Mucosa of descending colon (tissue), 3 donors: ENCODE measurements at places on chromosomes 3 and 15. TPM values are rescaled to one million over a fixed set of nuclear protein-coding genes. Genes with fewer than 3 reads are reported as not detected.

GRCh38 chr3:21515417-21515816, 235.6 kb downstream of the ZNF385D start:
- no peak for DNase-seq

DNA sequence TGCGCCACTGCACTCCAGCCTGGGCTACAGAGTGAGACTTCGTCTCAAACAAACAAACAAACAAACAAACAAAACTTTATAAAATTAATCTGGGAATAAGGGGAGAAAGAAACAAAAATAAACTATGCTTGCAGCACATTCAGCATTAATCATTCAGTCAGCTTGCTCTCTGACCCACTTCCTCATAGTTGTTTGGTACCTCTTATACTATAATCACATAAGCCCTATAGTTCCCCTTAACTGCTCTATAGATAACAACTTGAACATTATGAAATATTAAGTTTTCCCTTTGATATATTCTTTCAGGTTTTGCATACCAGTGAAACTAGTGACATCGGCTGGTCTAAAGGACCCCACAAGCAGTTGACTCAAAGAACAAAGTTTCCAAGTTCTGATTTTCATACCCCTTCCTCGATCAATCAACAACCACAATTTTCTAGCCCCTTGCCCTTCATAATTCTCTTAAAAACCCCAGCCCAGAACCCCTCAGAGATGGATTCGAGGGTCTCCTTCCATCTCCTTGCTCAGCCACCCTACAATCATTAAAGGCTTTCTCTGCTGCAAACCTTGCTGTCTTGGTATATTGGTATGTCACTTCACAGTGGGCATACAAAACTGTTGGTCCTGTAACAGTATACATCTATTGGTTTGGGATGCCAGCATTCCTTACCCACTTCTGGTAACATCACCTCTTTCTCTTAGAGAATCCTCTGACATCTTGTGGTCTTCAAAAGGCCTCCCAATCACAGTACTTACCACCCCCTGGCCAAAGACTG, 26.4 kb downstream of the BCL2L10 start:
- DNase-seq: no peak

GRCh38 chr15:99042892-99043291, 35.3 kb upstream of the PGPEP1L start:
- no peak for DNase-seq

DNA sequence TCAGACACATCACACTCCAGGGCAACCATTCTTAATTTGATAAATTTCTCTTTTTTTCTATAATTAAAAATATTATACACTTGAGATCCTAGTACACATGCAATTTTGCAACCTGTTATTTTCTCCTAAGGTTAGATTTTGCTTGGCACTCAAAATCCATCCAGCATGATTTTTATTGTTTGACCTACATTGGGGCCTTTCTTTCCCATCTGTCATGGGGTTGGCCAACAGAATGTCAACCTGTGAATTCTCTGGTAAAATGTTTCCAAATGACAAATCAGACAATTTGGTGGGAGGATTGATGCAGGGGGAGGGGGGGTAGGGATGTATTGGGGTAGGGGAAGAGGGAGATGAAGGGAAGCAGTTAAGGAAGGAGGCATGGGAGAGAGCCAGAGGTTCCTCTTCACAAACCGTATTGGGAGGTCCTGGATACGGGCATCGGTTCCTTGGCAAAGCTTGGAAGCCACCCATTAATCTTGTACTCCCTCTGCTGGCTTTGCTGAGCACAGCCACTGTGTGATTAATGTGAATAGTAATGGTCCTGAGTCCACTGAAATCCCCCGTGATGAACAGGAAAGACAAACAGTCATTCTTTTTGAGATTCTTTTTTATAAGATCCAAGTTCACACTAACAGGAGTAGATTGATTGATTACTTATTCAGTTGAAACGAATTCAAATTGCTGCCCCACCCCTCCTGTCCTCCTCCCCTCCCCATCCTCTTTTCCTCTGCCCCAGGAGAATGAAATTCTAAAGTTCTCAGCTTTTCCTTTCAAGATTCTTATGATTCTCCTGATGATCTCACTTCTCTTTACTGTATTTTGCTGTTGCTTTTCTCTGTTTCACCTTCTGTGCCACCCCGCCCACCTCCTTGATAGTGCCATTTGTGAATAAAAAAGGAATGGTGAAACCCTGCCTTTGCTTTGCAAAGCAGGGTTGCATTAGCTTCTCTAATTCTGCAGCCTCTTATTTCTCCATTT, 82.2 kb upstream of the SLC25A26 start:
- DNase-seq: peak; percentile 71

GRCh38 chr15:51879555-51879954, 50.1 kb downstream of the TMOD3 start:
- DNase-seq: no peak

DNA sequence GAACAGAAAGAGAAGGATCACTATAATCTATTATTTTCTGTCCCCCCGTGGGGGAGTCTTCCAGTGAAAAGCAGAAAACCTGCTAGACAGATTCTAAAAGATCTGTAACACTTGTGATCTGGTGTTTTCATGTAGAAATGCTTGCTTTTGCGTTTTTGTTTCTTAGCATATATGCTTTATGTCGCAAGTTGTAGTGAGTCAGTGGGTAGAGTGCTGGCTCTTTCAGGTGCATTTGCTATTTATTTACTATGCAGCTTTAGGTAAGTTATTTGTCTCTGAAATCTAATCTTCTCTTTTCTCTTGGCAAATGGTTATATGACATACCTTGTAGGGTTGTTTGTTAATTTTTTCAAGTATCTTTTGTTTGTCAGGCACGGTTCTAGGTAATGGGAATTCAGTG, 9.4 kb downstream of the AKAP13 start:
- DNase-seq: no peak

DNA sequence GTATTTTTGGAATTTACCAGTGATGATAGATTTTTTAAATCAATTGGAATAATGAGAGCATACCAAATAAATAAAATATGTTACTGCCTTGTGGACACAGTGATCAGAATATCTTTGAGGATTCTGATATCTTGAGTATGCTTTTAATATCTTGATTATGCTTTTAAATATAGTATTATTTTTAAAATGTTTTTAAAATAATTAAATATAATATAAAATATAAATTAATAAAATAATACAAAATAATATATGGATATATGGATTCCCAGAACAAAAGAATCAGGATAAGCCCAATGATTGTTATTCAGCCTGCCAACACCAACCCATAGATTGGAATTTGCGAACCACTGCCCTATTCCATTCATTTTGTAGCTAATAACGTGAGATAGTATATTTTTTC, 91.9 kb upstream of the MLF1 start:
- no peak for DNase-seq

- no peak for DNase-seq
These were observed 2.9 kb upstream of the FES start for GRCh38 chr15:90881181-90881977.

DNA sequence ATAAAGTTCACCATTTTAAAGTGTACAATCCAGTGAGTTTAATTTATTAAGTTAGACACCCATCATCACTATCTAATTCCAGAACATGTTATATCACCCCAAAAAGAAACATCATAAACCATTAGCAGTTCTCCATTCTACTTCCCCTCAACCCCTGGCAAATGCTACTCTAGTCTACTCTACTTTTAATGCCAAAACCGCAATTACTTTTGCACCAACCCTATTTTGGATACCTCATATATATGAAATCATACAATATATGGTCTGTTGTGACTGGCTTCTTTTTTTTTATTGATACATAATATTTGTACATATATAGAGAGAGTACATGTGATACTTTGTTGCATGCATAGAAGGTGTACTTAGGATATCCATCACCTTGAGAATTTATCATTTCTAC, 190.5 kb upstream of the RARB start:
- DNase-seq: no peak

DNA sequence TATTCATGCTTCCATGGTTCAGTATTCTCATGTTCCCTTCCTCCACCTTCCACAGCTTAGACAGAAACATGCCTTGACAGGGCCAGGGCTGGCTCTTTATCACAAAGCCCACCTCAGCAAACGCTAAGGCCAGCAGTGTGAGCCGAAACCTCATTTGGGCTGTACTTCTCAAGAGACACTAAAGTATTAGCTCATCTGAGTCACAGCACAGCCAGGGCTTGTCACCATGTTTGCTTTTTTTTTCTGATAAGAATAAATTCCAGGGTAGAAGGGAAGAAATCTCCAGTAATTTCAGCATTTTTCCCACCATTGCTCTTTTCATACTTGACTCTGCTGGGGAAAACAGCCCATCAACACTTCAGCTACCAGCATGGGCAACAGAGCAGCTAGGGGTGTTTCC, 95.4 kb downstream of the MYLK start:
- DNase-seq: no peak

- DNase-seq: no peak
These were observed 49.7 kb downstream of the GATM start for GRCh38 chr15:45328663-45329062.

GRCh38 chr15:64355348-64355943, 527 bp downstream of the CSNK1G1 start:
- no peak for DNase-seq

- DNase-seq: no peak
These were observed 155.0 kb upstream of the CRBN start for GRCh38 chr3:3334491-3334890.

DNA sequence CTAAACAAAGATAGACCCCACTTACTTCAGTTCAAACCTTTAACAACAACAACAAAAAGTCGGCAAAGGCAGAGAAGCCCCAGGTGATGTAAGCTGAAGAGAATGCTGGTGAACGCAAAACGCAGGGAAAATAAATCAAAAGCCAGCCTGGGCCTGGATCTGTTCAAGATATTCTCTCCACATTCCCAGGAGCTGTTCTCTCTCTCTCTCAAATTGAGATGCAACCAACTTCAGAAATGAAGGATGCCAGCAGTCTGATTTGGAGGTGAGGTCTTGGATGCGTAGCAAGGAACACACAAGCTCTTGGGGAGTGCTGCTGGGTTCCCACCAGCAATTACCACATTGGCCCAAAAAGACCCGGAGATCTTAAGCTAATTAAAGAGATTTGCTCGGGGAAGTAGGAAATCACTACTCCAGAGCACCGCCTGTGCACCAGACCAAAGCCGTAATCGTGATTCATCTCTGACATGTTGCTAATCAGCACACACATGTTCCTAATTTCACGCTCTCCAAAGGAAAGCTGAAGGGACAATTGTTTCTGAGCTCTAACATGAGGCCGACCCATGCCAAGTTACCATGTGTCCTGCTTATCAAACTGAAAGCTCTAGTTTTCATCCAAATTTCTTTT, 37.1 kb downstream of the IL17RD start:
- no peak for DNase-seq

Gene TSEN2
- total RNA-seq: 18.2 TPM

Gene NSMCE3
- 3.9 TPM for total RNA-seq

Gene CILP
- 2.7 TPM for total RNA-seq

Gene CNTN6
- total RNA-seq: not detected

Gene DPPA2
- total RNA-seq: not detected

Gene GOLGA6L7
- total RNA-seq: not detected

Gene ROBO2
- total RNA-seq: 2.1 TPM

Gene FNDC3B
- total RNA-seq: 107 TPM
